GM19239 (cell line): ENCODE measurements at places on chromosomes 12 and 14.
A peak's percentile ranks its signal among the peaks of the same experiment; 100 is the strongest.

DNA sequence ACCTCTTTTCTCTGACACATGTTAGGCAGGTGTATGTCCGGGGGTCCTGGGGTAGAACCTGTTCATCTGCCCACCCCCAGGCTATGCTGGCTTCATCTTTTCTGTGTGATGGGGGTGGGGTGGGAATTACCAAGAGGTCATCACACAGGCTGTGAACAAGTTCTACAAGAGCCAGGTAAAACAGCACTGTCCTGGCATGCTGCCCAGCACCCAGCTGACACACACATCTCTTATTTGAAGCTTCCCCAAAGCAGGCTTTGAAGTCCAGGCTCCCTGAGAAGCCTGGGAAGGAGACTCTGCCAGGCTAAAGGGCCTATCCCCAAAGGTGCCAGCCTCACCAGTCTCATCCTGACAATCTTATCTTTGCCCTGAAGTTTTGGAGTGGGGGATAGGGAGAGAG is 141.1 kb downstream of the ALG10 start:
- no peak for DNase-seq

- no peak for DNase-seq
These were observed 2.3 kb downstream of the RFX4 start for GRCh38 chr12:106585105-106585520.

DNA sequence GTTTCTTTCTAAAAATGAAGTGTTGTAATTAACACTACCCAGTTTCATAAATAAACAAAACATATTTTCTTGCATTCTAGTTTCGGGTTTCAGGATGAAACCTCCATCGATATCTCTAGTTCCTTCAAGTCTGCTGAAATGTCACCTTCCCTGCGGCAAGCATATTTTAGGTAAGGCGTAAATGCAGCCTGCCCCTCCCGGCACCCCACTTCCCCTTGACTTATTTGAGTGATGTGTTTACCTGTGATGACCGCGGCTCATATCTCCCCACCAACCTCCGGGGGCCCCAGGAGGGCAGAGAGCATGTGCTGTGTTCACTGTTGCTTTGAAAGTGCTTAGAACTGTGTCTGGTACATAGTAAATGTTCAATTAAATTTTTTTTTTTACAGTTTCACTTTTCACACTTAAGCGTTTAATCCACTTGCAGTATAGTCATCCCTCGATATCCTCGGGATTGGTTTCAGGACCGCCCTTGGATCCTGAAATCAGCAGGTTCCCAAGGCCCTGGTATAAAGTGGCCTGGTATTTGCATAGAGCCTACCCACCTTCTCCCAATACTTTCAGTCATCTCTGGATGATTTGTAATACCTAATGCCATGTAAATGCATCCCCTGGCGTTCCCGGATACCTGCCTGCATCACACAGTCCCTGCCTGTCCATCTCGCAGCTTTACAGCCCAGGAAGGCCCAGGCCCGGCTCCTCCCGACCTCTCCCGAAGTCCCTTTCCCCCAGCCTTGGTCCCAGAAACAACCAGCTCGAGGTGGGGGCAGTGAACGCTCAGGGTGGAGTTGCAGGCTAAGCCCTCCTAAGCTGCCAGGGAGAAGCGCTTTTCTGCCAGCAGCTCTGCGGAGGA is 40.2 kb upstream of the FBRSL1 start:
- peak; percentile 66 for DNase-seq

DNA sequence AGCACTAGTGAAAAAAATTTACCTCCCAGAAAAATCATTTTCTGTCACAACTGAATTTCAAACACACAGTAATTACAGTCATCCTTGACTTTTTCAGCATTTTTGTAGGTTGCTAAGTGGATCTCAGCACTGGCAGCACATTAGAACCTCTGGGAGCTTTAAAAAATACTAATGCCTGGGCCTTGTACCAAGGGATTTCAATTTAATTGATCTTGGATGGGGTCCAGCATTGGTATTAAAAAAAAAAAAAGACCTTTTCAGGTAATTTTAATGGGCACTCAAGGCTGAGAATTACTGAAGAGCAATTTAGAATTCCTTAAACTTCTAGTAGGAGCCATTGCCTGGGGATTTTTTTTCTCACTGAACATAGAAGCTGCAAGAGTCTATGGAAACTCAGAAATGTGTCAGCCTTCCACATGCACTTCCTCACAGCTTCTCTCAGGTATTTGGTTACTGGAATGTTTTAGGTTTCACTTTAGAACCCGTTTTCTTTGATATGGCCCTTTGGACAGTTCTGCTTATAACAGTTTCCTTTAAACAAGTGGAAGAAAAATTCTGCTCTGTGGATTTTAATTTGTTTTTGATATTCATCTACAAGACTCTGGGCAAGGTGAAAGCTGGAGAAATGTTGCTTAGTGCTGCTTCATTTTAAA is 88.5 kb upstream of the DACT1 start:
- no peak for DNase-seq

DNA sequence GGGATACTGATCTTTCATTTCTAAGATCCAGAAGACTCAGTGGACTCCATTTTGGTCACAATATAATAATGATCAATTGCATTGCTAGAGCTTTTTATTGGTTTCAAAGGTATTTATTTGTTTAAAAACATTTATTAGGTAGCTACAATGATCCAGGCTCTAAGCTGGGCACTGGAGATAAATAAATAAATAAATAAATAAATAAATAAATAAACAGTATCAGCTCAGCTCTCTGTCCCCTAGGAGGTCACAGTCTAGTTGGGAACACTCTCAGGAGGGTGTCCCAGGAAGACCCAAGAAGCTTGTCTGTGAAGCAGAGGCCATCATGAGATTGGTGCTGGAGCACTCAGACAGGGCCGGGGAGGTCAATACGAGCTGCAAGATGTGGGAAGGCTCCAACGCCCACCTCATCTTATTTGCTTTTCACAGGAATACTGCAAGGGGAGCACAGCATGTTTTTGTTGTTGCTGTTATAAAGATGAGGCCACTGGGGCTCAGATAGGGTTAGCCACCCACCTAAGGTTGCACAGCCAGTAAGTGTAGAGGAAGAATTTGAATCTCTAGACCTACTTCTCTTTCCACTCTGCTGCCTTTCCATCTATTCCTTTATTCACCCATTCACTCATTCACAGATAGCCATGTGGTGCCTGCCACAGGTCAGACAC is 15.5 kb downstream of the ASB2 start:
- DNase-seq = no peak

GRCh38 chr12:131675126-131676080 is 35.5 kb upstream of the SFSWAP start:
- no peak for DNase-seq

GRCh38 chr14:61388173-61388975 is 67.0 kb downstream of the PRKCH start:
- DNase-seq = no peak

DNA sequence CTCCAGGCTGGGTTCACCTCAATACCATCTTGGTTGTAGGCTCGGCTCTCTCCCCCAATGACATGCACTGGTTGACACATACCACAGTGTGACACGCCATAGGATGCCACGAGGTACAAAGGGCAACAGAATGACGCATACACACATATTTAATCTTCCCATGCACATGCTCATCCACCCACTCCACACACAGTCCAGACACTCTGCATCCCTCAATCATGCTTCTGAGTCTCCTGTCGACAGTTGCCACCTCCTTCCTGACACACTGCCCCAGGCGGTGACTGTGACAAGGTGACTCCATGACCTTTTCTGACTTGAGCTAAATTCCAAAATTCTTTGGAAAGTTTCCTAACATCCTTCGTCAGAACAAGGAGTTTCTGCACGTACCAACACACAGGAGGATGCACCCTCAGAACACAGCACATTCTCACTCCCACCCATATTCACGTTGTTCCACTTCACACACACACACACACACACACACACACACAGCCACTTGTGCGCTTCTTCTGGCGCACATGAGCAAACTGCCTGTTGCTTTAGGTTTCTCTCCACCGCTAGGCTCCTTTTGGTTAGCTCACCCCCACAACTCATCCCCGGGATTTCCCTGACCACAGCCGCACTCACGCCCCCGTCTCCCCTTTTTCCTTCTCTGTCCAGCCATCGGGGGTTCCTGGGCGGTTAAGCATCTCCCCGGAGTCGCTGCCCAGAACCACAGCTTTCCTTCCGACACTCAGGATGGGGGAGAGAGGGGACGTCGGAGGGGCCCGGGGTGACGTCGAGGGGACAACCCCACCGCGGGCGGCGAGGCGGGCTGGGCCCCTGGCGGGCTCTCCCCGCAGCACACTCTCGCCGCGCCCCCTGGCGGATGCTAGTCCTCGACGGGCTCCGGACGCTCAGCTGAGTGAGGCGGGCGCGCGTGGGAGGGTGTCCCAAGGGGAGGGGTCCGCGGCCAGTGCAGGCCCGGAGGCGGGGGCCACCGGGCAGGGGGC is 536 bp upstream of the WNT1 start:
- no peak for DNase-seq

GRCh38 chr12:124027753-124028554 is 54.9 kb downstream of the ZNF664 start:
- DNase-seq = no peak

GRCh38 chr12:61757831-61758505 is 502.2 kb upstream of the USP15 start:
- no peak for DNase-seq

- no peak for DNase-seq
These were observed 59.3 kb upstream of the CNTN1 start for GRCh38 chr12:40632933-40633332.

DNA sequence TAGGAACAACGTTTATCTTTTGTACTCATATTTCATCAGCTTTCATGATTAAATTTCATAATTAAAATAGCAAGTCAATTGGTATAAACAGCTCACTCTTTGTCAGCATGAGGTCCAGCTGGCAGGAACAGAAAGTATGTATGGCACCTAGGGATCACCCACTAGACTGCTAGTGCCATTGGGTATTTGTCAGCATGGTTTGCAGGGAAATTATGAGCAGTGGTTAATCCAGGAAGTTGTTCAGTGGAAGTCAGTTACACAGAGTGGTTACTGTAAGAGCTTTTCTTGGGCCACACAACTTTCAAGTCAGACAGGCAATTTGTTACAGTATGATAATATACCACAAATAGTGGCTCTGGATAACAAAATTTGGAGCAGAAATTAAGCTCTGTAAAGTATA is 340.3 kb upstream of the RGS6 start:
- DNase-seq = no peak

DNA sequence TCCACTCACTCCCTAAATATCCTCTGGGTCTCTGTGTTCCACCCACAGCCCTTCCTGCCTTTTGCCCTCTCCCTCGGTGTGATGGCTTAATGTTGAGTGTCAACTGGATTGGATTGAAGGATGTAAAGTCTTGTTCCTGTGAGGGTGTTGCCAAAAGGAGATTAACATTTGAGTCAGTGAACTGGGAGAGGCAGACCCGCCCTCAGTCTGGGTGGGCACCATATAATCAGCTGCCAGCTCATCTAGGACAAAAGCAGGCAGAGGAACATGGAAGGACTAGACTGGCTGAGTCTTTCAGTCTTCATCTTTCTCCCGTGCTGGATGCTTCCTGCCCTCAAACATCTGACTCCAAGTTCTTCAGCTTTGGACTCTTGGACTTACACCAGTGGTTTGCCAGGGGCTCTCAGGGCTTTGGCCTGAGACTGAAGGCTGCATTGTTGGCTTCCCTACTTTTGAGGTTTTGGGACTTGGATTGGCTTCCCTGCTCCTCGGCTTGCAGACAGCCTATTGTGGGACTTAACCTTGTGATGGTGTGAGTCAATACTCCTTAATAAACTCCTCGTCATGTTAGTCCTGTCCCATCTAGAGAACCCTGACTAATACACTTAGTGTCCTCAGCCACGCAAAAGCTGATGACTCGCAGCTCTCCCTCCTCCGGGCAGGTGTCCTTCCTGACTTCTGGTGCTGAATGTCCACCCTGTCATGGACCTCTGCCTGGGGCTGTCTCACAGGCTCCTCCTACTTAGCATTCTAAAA is 5.9 kb downstream of the DGLUCY start:
- DNase-seq = no peak

DNA sequence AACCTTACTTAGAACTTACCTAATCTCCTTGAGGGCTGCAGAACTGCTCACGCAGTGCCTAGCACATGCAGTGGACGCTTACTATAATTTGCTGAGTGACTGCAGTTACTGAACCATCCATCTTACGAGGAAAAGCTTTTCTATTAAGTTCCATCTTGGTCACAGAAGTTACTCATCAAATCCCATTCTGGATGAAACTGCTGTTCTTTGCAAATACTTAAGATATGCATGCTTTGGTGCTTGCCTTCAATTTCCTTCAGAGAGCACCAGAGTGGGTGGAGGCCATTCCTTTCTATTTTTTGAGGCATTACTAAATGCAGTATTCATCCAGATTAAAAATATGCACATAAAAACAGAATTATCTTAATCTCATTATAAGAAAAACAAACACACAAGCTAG is 17.7 kb upstream of the PELI2 start:
- DNase-seq = no peak

GRCh38 chr12:16606201-16606849 is 363 bp upstream of the LMO3 start:
- DNase-seq = no peak

- no peak for DNase-seq
These were observed 26.4 kb upstream of the NUDT14 start for GRCh38 chr14:105207460-105207901.

- no peak for DNase-seq
These were observed 38.0 kb upstream of the BCL7A start for GRCh38 chr12:121983536-121984210.

GRCh38 chr14:35965400-35965799 is 139.3 kb downstream of the BRMS1L start:
- DNase-seq = no peak

DNA sequence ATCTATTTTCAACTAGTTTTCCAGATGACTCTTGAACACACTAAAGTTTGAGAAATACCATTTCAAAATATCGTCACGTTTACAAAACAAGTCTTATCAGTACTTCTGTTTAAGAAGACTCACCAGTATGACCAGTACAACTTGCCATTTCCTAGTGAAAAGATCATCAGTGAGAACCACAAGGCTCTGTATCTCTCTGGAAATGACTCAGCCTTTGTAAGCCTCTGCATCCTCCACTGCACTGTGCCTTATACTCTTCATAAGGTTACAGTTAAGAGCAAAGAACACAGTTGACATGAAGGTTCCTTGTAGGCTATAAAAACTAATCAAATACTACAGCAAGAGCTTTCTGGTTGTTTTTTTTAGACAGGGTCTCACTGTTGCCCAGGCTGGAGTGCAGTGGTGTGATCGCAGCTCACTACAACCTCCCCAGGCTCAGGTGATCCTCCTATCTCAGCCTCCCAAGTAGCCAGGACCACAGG is 5.7 kb upstream of the VTI1B start:
- no peak for DNase-seq

- DNase-seq = no peak
These were observed 21.2 kb downstream of the FBLN5 start for GRCh38 chr14:91926131-91926890.

DNA sequence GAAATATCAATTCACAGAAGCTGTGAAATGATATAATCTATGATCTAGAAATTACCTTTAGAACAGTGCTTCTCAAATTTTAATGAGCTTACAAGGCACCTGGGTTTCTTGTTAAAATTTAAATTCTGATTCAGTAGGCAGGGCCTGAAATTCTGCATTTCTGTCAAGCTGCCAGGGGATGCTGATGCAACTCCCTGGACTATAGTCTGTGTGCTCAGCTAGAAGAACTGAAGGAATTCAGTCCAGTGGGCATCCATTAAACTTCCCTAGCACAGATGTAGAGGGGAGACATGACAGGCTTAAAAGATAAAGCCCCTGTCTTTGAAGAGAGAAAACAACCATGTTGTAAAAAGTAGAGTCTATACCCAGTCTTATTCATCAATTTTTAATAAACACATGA is 441.8 kb downstream of the TMTC2 start:
- DNase-seq = no peak

GRCh38 chr12:18943200-18943599 is 186.3 kb upstream of the PLEKHA5 start:
- DNase-seq = no peak
